ENCODE measurements at places on chromosomes 1 and 21.

DNA sequence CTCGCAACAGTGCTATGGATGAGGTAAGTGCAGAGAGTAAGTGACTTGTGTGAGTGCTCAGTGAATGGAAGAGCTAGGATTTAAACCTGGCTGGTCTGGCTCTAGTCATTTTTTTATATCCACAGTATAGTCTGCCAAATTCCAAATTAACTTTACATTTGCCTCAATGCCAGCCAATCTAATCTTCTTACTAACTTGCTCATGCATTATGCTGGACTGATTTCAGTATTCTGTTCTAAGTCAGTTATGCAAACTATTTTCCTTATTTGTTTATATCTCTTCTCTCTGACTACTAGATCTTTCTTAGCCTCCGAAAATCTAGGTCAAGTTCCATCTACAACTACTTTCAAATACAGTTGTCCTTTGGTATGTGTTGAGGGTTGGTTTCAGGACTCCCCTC, 133.3 kb downstream of the XPR1 start:
- peaks cover 11% of the 10 kb centered on the region for H3K36me3 ChIP-seq
- H3K4me1 ChIP-seq = peaks cover 12% of the 10 kb centered on the region
- H3K27me3 ChIP-seq = no peaks in the 10 kb centered on the region
- H3K4me3 ChIP-seq = no peak overlapping the region

DNA sequence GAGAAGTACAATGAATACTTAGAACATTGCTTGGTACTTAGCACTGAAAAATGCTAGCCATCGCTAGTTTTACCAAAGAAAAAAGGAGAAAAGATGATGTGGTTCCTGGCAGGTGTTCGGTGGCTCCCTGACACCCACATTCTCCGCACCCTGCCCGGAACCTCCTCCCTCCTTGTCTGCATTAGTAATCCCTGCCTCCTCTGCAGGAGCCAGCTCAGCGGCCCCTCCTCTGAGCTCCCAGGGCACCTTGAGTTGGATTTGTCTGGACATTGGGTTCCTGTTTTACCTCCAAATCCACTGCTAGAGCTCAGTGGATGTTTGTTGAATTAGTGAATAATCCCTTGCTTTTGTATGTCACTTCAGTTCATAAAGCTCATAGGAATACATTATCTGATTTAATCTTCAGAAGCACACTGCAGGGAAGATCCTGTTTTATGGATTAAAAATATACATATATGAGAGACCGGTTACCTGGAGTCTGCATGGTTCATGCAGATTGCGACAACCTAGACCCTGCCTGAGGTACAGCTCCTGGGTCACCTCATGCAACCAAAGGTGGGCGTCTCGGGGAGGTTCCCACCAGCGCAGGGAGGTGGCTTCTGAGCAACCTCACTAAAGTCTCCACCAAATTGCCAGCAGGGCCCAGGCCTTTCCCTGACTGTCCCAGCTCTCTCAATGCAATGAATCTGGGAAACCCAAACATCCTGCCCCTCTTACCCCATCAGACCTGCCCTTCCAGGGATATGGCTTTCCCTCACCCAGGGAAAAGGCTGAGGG, 24.2 kb downstream of the PCAT6 start:
- no peak for DNase-seq
- H3K4me3 ChIP-seq = no peak overlapping the region

DNA sequence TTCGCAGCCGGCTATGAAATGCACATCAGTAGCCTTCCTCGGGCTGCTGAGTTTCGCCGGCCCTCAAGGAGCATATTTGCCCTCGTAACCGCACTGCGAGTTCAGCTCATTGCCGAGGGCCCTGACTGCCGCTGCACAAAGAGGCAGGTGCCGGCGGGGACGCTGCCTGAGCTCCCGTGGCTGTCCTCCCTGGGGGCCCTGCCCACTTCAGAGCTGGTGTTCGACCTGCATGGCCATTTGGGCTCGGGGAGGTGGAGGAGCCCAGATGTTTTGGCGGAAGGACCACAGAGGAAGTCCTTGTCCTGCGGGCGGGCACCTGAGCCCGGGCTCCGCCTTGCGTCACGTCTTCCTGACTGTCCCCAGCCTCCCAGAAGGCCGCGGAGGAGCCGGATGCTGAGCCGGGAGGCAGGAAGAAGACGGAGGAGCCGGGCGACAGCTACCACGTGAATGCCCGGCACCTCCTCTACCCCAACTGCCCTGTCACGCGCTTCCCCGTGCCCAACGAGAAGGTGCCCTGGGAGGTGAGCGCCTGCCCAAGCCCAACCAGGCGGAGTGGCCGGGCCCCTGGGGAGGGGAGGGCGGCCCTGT, 29.9 kb upstream of the LRRC3 start:
- H3K4me3 ChIP-seq = peak overlapping the region; percentile 21
- no peak overlapping the region for H3K27ac ChIP-seq
- H3K4me1 ChIP-seq = peaks cover 6% of the 10 kb centered on the region

GRCh38 chr1:13732971-13733667, 33.1 kb downstream of the PRDM2 start:
- no peak for DNase-seq
- peak overlapping the region; percentile 50 for H3K4me3 ChIP-seq
- H3K4me1 ChIP-seq = peaks cover 50% of the 10 kb centered on the region
- no peaks in the 10 kb centered on the region for H3K27me3 ChIP-seq
- H3K36me3 ChIP-seq = peaks cover 7% of the 10 kb centered on the region

- H3K36me3 ChIP-seq = peaks cover 5% of the 10 kb centered on the region
- DNase-seq = no peak
- H3K27me3 ChIP-seq = no peaks in the 10 kb centered on the region
These were observed 64.8 kb downstream of the ATP2B4 start for GRCh38 chr1:203691447-203691846.

- DNase-seq = no peak
- no peaks in the 10 kb centered on the region for H3K36me3 ChIP-seq
- H3K4me3 ChIP-seq = no peak overlapping the region
- H3K4me1 ChIP-seq = no peaks in the 10 kb centered on the region
- no peak overlapping the region for H3K27ac ChIP-seq
These were observed 54.6 kb upstream of the ACTRT2 start for GRCh38 chr1:2966449-2967328.

GRCh38 chr1:245166471-245166885, 11.7 kb downstream of the KIF26B start:
- peaks cover 26% of the 10 kb centered on the region for H3K27me3 ChIP-seq
- H3K27ac ChIP-seq = no peak overlapping the region
- no peak for DNase-seq
- H3K4me1 ChIP-seq = peaks cover 2% of the 10 kb centered on the region
- no peak overlapping the region for H3K4me3 ChIP-seq
- H3K36me3 ChIP-seq = peaks cover 2% of the 10 kb centered on the region

DNA sequence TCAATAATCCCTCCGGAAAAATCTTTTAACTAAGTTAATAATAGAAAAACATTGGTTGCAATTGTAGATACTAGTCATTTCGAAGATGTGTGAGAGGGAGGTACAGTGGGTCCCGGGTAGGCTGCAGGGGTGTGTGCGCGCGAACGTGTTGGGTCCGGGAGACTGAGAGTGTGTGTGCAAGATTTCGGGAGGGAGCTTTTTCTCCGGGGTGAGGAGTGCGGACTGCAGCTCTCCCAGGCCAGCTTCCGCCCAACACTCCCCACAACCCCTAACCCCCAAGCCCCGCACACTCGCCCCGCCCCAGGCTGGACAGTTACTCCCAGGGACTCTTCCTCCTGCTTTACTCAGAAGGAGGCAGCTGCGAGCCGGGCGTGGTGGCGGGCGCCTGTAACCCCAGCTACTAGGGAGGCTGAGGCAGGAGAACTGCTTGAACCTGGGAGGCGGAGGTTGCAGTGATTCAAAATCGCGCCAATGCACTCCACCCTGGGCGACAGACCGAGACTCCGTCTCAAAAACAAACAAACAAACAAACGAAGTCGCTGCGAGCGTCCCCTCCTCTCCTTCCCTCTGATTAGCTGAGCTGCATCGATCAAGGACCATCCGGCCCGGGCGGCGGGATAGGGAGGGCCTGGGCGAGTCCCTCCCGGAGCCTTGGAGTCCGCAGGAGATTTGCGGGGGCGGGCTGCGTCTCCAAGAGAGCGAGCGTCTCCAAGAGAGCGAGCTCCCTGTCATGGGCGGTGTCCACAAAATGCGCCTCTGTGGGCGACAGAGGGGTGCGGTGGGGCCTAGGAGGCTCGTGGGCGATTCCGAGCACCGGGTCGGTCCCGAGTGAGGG, 28.3 kb upstream of the PPM1J start:
- H3K27ac ChIP-seq = no peak overlapping the region
- H3K4me1 ChIP-seq = no peaks in the 10 kb centered on the region
- H3K4me3 ChIP-seq = peak overlapping the region; percentile 15
- H3K27me3 ChIP-seq = peaks cover 31% of the 10 kb centered on the region
- H3K36me3 ChIP-seq = no peaks in the 10 kb centered on the region

GRCh38 chr1:100430325-100430756, 78.0 kb downstream of the CDC14A start:
- no peak for DNase-seq
- H3K4me1 ChIP-seq = peaks cover 10% of the 10 kb centered on the region
- H3K4me3 ChIP-seq = no peak overlapping the region
- H3K36me3 ChIP-seq = peaks cover 15% of the 10 kb centered on the region

DNA sequence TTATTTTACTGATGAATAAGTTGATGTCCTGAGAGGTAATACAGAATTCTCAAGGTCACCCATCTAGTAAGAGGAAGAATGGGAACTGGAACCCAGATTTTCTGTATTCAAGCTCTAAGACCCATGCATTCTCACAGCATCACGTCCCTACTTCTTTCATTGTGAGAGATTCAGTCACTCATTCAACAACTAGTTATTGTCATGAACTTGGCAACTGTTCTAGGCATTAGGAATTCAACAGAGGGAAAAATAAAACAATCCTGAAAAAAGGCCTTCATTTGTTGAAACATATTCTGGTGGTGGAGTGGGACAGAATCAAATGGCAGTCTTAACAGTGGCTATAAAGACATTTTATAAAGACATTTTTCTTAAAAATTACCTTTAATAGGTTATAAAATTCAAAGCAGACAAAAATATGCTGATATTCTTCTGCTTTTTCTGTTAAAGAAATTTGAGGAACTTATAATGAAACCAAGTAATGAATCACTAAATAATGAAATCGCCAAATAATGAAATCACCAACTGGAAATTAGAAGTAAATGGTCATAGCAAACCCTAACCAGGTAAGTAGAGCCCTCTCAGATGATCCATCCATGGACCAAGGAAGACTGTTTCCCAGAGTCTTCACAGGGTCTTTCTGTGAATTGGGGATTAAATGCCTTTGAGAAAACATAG, 136.5 kb upstream of the DPYD start:
- H3K4me1 ChIP-seq = peaks cover 6% of the 10 kb centered on the region
- no peaks in the 10 kb centered on the region for H3K36me3 ChIP-seq
- H3K4me3 ChIP-seq = no peak overlapping the region
- H3K27me3 ChIP-seq = peaks cover 11% of the 10 kb centered on the region

GRCh38 chr1:160911441-160911840, 26.5 kb upstream of the ITLN1 start:
- no peaks in the 10 kb centered on the region for H3K4me1 ChIP-seq
- peaks cover 3% of the 10 kb centered on the region for H3K27me3 ChIP-seq
- H3K36me3 ChIP-seq = no peaks in the 10 kb centered on the region

GRCh38 chr1:93839753-93840152, 39.3 kb downstream of the DNTTIP2 start:
- no peaks in the 10 kb centered on the region for H3K27me3 ChIP-seq
- no peak overlapping the region for H3K4me3 ChIP-seq
- H3K27ac ChIP-seq = no peak overlapping the region
- DNase-seq = no peak
- H3K36me3 ChIP-seq = peaks cover 9% of the 10 kb centered on the region

- no peak overlapping the region for H3K27ac ChIP-seq
- peaks cover 7% of the 10 kb centered on the region for H3K36me3 ChIP-seq
- peaks cover 2% of the 10 kb centered on the region for H3K4me1 ChIP-seq
- no peak overlapping the region for H3K4me3 ChIP-seq
These were observed 23.3 kb downstream of the PIP5K1A start for GRCh38 chr1:151221616-151222015.

DNA sequence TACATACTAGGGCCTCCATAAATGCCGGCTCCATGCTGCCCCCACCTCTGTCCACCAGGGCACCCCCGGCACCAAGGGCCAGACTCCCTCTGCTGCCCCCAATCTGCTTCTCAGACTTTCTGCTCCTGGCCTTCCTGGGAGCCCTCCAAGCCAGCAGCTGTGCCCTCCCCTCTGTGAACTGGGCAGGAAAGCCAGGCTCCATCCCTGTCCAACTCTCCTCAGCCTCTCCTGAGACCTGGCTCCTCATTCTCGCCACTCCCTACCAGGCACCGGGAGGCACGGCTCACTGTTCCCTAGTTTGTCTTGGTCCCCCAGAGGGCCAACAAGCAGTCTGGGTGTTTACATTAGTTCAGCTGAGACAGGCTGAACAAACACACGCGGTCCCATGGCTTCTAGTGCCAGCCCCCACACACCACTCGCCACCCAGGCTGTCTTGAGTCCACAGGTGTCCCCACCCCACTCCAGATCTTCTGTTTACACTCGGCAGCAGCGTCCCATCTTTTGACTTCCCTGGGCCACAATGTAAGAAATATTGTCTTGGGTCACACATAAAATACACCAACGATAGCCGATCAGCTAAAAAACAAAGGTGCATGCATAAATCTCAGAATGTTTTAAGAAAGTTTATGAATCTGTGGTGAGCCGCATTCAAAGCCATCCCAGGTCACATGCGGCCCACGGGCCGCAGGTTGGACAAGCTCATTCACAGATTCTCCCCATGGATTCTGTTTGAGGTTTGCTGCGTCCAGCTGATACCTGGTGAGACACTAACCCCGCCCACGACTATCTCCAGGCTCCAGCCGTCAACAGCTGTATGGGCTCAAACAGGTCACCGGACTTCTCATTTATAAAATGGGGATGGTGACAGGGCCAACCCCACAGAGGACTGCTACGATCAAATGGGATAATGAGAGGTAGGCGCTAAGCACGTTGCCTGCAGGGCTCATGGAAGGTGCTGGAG, 29.5 kb upstream of the ECE1 start:
- H3K36me3 ChIP-seq = peaks cover 5% of the 10 kb centered on the region
- peak overlapping the region; percentile 7 for H3K27ac ChIP-seq
- no peak for DNase-seq
- peaks cover 37% of the 10 kb centered on the region for H3K4me1 ChIP-seq
- no peak overlapping the region for H3K4me3 ChIP-seq
- H3K27me3 ChIP-seq = no peaks in the 10 kb centered on the region

DNA sequence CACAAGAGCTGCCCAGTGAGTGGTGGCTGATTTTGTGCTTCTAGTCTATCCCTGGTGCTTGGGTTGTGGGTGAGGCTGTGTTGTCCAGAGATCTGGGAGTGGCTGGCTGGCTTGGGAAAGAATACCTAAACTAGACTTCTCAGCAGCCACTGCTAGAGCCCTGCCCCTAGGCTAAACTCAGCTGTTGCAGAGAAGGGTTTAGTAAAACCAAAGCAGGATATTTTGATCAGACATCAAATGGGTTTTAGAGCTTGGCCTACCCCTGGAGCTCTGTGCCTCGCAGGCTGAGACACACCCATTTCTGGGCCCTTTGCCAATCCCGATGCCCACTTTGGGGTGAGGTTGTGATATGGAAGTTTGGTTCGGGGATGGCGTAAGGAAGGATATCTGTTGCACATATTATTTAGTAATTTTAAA, 88.5 kb downstream of the UCK2 start:
- H3K36me3 ChIP-seq = no peaks in the 10 kb centered on the region
- H3K27me3 ChIP-seq = no peaks in the 10 kb centered on the region
- H3K4me3 ChIP-seq = no peak overlapping the region
- DNase-seq = no peak
- peaks cover 2% of the 10 kb centered on the region for H3K4me1 ChIP-seq

Data from memory B cell (primary cell).